ENCODE measurements at places on chromosomes 3 and 15.

- no peak for DNase-seq
Observed at GRCh38 chr15:75656813-75657212, 9.1 kb downstream of the SNX33 start.

- no peak for DNase-seq
Observed at GRCh38 chr3:124057420-124057819, 65.5 kb upstream of the ROPN1 start.

DNA sequence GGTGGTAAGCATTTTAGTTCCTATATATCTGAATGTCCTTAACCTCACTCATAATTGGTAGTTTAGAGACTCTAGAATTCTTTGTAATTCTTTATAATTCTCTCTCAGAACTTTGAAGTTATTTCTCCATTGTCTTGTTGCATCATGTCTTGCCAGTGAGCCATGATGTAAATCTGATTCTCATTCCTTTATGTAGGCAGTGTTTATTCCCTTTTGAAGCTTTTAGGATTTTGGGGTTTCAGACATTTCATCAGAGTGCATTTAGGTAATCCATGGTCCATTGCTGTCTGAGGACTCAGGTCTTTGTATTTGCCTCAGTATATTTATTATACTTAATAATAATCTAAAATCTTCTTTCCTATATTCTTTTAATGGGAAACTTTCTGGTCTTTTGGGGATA is 20.6 kb downstream of the CMC1 start:
- DNase-seq = no peak

DNA sequence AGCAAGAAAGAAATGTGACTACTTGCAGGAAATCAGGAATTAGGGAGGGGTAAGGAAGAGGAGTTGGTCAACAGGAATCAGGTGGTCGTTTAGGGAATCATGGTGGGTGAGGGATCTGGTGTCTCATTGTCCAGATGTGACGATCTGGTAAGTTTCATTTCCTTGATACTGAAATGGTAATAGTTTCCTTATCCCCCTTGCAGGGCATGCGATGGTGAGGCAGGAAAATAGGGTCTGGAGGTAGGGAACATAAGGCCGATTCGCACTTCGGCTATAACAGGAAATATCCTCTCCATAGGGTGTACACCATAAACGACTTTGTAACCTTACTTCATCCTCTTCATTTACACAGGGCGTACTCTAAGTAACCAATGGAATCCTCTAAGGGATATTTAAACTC is 574 bp upstream of the LRRC34 start:
- DNase-seq = no peak

DNA sequence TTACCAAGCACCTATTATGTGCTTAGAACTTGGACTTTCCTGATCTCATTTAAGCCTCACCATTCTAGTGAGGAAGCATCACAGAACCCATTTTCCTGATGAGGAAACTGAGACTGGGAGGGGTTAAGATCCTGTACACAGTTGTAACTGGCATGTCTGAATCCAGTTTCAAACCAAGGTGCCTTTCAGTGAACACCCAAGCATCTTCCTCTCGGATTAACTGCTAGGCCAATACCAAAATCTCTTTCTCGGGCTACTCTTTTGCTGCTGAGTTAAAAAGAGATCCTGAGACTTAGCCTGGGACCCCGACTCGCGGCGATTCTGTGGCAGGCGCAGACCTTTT is 578 bp upstream of the CEMIP start:
- DNase-seq = no peak

DNA sequence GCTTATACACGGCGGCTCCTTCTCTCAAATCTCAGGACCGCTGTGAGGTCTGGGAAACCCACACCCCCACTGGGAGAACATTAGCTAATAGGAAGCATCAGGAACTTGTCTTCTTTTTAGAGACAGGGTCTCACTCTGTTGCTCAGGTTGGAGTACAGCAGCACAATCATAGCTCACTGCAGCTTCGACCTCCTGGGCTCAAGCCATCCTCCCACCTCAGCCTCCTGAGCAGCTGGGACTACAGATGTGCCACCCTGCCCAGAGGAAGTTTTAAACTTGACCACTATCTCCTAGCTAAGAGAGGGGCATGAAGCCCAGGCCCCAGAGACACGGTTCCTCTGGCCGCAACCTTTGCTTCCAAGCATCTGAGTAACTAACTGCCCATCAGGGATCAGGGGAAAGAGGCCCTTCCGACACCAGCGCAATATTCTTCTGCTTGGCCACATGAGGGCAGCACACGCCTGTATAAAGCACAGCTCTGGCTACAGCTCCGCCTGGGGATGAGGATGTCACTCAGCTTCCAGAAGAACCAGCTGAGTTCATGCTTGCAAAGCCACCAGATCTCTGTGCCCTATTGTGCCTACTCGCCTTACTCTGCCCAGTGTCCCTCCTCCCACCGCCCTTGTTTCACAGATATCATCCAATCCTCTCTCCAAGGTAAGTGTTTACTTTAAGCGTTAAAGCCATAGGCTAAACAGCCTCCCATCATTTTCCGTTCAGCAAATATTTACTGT is 57.6 kb upstream of the SLC6A11 start:
- peak; percentile 50 for DNase-seq

- no peak for DNase-seq
Observed at GRCh38 chr3:127041264-127041820, 58.4 kb downstream of the PLXNA1 start.

DNA sequence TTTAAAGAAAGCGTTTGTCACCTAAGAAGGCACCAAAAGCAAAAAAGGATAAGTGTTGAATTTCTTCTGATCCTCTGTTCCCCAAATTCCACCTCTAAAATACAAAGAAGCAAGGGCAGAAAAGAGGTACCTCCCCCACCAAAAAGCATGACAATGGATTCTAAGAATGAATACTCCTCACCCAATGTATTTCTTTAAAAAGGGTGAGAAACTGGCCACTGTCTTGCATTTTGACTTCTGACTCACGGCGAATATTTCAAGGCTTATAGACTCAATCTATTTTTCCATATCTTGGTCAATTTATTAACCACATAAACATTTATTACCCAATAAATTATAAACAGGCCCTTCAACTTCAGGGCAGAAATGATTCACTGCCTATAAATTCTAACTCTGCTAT is 131.1 kb downstream of the NR1I2 start:
- no peak for DNase-seq

DNA sequence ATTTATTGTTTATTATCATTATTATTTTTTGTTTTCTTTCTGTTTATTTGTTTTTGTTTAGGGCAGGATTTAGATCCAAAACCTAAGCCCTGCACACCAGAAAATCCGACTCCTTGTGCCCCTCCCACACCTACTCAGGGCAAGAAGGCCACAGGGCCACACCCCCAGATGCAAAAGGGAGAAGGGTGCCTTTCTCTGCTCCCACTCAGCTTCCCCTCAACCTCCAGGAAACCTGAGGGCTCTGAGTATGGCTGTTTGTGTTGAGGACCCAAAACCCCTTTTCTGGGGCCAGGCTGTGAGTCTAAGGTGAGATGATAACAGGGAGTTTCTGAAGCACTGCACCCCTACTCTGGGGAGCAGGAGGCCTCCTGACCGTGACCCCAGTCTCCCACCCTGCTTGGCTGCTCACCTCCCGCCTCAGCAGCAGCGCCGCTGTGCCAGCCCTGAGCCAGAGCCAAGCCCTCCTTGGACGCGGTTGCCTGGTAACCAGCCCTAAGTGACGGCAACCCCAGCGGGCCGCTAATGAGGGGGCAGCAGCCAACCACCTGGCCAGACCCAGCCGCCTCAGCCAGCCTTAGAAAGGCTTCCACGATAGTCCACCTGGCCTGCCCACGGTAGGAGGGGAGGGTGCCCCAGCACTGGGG is 6.4 kb upstream of the C15orf39 start:
- no peak for DNase-seq

DNA sequence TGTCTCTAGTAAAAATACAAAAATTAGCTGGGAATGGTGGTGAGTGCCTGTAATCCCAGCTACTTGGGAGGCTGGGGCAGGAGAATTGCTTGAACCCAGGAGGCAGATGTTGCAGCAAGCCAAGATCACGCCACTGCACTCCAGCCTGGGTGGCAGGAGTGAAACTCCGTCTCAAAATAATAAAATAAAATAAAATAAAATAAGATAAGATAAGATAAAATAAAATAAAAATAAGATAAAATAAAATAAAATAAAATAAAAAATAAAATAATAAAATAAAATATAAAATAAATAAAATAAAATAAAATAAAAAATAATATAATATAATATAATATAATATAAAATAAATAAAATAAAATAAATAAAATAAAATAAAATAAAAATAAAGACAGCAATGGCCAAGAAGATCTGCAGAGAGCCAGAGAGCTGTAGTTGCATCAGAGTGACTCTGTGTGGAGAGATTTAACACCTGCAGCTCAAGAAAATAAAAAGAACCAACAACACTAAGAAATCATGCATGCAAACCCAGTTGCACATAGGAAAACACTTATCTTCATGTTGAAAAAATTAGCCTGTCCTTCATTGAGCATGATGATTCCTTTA is 25.9 kb downstream of the LIPH start:
- no peak for DNase-seq

- no peak for DNase-seq
Observed at GRCh38 chr3:103866113-103866512, 1431.3 kb downstream of the ZPLD1 start.

DNA sequence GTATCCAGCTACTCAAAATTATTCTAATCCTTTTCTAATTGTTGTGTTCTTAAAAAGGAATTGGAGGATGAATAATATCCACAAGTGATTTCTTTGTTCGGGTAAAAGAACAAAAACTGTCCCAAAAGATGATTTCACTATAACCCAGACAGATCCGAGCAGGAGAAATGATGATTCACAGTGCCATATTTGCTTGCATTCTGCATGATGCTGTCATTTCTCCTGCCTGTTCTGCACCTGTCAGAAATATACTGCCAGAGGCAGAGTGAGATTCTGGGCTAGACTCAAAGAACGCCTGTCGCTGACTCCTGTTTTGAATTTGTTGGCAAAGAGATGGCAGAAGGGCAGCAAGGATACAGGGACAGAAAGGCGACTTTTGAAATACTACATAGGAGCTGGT is 34.7 kb upstream of the SLC24A5 start:
- no peak for DNase-seq

DNA sequence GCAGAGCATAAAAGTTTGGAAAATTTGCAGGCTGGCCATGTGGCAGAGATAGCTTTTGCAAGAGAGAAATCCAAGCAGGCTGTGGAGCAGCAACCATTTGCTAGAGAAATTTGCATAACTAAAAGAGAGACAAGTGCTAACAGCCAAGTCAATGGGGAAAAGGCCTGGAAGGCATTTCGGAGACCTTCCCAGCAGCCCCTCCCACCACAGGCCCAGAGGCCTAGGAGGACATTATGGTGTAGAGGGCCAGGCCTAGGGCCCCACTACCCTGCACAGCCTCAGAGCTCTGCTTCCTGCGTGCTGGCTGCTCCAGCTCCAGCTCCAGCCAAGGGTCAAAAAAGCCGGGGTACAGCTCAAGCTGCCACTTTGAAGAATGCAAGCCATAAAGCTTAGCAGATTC is 82.7 kb downstream of the MYO5A start:
- no peak for DNase-seq

DNA sequence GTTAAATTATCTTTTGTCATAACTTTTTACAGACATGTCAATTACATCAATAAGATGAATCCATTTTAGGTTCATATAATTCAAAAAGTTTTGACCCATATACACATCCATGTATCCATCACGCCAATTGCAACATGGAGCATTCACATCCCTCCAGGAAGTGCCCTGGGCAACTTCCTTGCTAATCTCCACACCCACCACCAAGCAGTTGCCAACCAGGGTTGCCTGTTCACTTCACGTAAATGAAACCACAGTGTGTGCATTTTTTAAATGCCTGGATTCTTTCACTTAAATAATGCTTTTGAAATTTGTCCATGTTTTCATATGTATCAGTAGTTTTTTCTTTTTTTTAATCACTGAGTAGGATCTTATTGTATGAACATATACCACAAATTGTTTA is 40.7 kb upstream of the LYZL4 start:
- DNase-seq = no peak

DNA sequence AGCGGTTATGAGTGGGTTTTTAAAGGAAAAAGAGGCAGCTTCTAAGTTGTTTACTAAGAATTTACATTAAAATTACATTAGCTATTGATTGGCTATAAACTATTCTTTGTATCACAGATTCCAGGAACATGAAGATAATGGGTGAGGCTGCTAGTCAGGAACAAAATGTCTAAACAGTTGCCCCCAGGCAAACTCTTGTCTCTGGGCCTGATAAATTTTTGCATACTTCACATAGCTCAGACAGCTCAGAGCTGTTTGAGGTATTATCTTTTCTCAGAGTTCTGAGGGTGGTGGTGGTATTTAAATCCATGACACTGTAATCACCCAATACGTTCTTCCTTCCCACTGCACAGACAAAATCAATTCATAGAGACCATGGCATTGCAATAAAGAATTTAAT is 2.1 kb upstream of the HACD2 start:
- peak; percentile 42 for DNase-seq

- no peak for DNase-seq
Observed at GRCh38 chr3:166444756-166445155, 607.5 kb upstream of the BCHE start.

GRCh38 chr3:124172816-124173215 is 180.9 kb upstream of the ROPN1 start:
- peak; percentile 43 for DNase-seq

DNA sequence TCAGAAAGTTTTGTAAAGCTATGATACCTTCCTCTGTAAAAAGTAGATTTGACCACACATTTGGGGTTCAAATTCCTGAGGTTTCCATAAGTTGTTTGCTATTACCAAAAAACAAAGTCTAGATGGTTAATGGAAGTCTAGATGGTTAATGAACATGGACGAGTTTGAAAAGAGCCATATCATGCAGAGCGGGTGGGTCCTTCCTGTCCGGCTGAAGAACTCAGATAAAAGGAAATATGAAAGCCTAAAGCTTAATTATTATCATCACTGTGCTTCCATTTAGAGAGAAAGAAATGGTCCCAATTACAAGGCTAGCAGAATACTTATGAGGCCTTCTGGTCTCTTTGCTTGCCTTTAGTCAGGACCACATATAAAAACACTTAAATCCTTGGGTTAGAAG is 132.1 kb upstream of the SATB1 start:
- DNase-seq = no peak

DNA sequence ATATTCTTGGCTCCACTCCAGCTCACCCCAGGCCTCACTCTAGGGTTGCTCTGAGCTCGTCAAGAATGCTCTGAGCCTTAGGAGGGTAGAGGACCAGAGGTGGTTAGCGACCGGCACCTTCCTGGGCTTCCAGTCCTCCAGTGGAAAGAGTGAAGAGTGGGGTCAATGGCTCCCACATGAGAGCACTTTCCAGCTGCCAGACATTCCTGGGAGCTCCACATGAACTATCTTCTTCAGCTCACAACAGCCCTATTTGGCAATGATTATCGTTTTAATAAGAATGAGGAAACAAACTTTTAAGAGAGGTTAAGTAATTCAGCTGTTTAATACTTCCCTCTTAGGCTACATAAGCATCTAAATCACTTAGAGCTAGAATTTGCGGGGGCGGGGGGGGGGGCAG is 139.3 kb downstream of the STT3B start:
- peak; percentile 62 for DNase-seq

All from renal cortical epithelial cell (primary cell).